ENCODE measurements at places on chromosomes 11 and 22. TPM values are rescaled to one million over a fixed set of nuclear protein-coding genes. Genes with fewer than 3 reads are reported as not detected.

PKDREJ gene
- not detected for total RNA-seq

GLB1L3 gene
- total RNA-seq, result not detected

TNNT3 gene
- total RNA-seq, result not detected

NPAS4 gene
- not detected for total RNA-seq

CCDC73 gene
- total RNA-seq, result not detected

NCAM1 gene
- 6.9 TPM for total RNA-seq

TSKU gene
- 24.8 TPM for total RNA-seq

SPI1 gene
- total RNA-seq, result not detected

RPL27A gene
- 1,102 TPM for total RNA-seq

TMEM86A gene
- 0.53 TPM for total RNA-seq

MS4A3 gene
- not detected for total RNA-seq

OR8A1 gene
- not detected for total RNA-seq

DEUP1 gene
- total RNA-seq, result not detected

RSF1 gene
- total RNA-seq, result 7.8 TPM

UBQLNL gene
- total RNA-seq, result not detected

TEX12 gene
- not detected for total RNA-seq

RBM4 gene
- total RNA-seq, result 136 TPM

GSTT2B gene
- 1.8 TPM for total RNA-seq

LARGE2 gene
- not detected for total RNA-seq

ZNF408 gene
- 11.2 TPM for total RNA-seq

KLHL22 gene
- 22.5 TPM for total RNA-seq

ALDH3B1 gene
- total RNA-seq, result 61.7 TPM

KRTAP5-1 gene
- not detected for total RNA-seq

BTG4 gene
- not detected for total RNA-seq

JAM3 gene
- total RNA-seq, result 49.9 TPM

TBX10 gene
- not detected for total RNA-seq

TEAD1 gene
- 63.6 TPM for total RNA-seq

OR51E2 gene
- not detected for total RNA-seq

ANKK1 gene
- total RNA-seq, result not detected

OR4C45 gene
- not detected for total RNA-seq

P2RX6 gene
- not detected for total RNA-seq

MYO7A gene
- total RNA-seq, result not detected

GCAT gene
- 43.0 TPM for total RNA-seq

YPEL4 gene
- total RNA-seq, result not detected

SERPIND1 gene
- 0.71 TPM for total RNA-seq

FERMT3 gene
- 6.7 TPM for total RNA-seq

GALNT18 gene
- total RNA-seq, result 1.1 TPM

PLAAT5 gene
- not detected for total RNA-seq

COX8A gene
- 673 TPM for total RNA-seq

SOX6 gene
- not detected for total RNA-seq
